ENCODE measurements at places on chromosomes 16 and 17. TPM values are rescaled to one million over a fixed set of nuclear protein-coding genes. Genes with fewer than 3 reads are reported as not detected.

Gene TMEM88
- 0.65 TPM for total RNA-seq

Gene CCL5
- not detected for total RNA-seq

Gene ZNF423
- 0.35 TPM for total RNA-seq

Gene KCNAB3
- total RNA-seq, result not detected

- no peak for DNase-seq
Measured at GRCh38 chr16:8958344-8959167, 5.2 kb downstream of the USP7 start.

GRCh38 chr16:77219437-77219836 is 20.2 kb downstream of the SYCE1L start:
- no peak for DNase-seq

DNA sequence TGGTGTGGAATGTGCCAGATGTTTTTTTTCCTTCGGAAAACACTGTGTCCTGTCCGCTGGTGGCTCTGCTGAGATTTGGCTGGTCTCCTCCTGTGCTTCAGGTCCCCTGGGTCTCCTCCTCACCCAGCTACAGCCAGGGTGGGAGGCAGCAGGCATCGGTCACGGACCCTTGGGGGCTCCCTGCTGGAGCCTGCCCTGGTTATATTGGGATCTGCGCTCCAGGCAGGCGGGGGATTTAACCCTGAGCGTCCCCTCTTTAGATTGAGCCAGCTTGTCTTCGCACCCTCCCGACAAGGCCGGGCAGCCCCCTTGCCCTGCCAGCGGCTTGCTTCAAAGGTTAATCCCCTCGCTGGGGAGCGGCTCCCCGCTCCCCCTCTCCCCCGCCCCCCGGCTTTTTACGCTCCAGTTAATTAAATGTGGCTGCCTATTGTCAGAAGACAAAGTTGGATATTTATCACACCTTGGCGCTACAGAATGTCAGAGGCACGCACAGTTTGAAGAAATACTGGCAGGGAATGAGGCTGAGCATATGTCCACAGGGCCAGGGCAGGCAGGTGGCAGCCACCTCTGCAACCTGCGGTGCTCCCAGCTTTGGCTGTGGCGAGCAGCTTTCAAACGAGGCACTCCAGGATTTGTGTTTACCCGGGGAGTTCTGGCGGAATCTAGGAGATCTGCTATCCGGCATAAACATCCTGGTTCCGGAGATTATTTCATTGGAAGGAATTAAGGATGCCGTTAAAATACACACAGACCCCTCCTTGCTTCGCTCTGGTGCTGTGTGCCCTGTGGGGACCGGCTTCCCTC is 38.2 kb upstream of the GSE1 start:
- no peak for DNase-seq

Gene CCL4
- total RNA-seq, result not detected

DNA sequence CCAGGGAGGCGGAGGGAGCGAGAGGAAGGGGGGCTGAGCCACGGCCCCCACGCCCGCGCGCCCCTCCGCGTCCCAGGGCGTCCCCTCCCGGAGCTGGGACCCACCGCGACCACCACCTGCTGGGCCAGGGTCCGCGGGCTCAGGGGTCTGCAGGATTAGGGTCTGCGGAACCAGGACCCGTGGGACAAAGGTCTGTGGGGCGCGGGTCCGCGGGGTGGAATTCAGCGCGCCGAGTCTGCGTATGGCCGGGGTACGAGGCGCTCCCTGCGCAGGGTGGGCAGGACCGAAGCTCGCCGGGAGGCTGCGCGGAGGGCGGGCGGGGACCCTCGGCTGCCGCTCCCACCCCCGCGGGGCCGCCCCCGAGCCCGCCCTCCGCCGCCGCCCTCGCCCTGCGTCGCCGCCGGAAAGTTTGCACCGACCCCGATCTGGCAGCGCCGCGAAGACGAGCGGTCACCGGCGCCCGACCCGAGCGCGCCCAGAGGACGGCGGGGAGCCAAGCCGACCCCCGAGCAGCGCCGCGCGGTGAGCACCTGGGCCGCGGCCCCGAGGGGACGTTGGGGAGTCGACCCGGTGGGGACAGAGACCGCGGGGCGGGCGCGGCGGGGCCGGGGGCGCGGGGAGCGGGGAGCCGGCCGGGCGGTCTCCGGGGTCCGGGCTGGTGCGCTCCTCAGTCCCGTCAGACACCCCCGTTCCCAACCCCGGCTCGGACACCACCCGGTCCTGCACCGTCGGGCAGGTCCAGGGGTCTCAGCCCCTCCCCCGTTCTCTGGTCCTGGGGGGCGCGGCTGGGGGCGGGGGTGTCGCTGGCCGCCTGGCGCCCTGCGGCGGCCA is at the start of gene GCGR:
Gene GCGR (plus strand): TSS at position 423 of the 831 bp plus-strand sequence. CDS start 4,869 bp downstream, outside the sequence.
- no peak for DNase-seq

GRCh38 chr16:81004646-81005353 is 1.9 kb downstream of the CMC2 start:
- DNase-seq, result peak; percentile 60

Gene KRT20
- total RNA-seq, result not detected

All from renal cortical epithelial cell (primary cell).